ENCODE measurements at places on chromosomes 7 and 10. TPM values are rescaled to one million over a fixed set of nuclear protein-coding genes. Genes with fewer than 3 reads are reported as not detected.

DNA sequence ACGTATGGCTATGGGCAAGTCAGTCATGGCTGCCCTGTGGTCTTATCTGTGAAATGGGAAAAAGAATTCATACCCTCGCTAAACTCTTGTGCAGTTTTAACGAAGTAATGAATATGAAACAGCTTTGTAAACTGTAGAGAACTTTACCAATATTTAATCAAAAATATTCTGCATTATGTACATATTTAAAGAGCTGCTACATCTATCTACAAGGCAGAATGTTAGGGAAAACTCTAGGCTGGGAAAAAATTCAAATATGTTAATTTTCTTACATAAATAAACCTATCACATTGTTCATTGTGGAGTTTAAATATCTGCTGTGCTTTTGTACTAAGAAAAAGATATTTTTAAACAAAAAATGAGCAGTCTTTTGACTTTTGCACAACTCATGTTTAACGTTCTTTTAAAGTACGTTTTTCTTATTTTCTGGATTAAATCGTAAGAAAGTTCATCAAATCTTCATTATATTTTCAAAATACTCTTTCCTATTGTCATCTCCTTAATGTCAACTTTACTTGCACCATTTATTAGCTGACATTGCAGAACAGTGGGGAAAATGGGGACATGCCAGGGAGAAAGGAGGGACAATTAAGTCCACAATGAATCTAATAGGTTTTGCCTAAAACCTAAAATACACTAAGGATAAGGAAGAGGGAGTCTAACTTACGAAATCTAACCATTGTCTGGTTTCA lies 57.5 kb downstream of the ICA1 start:
- DNase-seq, result no peak

DNA sequence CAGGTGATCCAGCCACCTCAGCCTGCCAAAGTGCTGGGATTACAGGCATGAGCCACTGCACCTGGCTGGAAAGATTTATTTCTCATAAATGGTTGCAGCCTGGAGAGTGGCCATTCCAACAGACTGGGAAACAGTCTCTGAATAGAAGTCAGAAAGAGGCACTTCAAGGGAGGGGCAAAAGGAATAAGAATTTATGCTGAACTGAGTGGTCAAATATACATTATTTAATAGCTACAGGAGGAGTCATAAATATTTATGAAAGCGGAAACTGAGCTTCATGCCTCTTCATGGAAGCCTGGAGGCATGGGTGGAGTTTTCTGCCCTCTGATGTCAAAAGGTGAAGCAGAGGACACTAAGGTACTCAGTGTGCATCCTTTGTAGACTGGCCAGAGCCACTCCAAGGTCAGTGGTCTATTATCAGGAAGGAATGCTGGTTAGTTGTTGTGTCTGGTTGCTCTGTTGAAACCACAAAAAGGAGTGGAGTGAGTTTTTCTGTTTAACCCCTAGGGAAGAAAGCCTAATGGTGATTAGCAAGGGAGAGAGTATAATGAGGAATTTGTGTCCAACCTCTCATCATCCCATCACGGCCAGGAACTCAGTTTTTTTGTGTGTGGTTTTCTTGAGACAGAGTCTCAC lies 9.3 kb upstream of the NRBF2 start:
- DNase-seq, result no peak

LIPF gene
- total RNA-seq, result not detected

DNA sequence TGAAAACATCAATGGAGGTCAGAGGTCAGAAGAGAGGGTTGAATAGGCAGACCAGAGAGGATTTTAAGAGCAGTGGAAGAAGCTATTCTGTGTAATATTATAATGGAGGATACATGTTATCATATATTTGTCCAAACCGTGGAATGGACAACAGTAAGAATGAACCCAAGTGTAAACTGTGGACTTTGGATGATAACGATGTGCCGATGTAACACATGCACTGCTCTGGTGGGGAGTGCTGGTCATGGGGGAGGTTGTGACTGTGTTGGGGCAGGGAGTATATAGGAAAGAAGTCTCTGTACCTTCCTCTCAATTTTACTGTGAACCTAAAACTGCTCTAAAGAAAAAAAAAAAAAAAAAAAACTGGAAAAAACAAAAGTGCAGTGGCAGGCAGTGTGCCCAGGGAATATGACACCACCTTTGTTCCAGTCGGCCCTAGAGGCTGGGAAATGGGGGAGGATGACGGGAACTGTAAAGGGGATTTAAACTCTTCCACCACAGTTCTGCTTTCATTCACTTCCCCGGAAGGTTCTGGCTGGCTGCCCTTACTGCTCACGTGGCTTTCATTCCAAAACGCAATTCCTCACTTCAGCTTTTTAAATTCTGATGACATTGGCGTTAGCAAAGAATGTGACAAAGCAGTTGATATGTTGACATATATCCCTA lies 113.7 kb upstream of the ANKRD1 start:
- DNase-seq, result peak; percentile 54

CPXM2 gene
- 4.9 TPM for total RNA-seq

GRCh38 chr7:70432567-70433001 lies 699.4 kb upstream of the GALNT17 start:
- no peak for DNase-seq

PHYHIPL gene
- not detected for total RNA-seq

GLCCI1 gene
- total RNA-seq, result 6.0 TPM

DNA sequence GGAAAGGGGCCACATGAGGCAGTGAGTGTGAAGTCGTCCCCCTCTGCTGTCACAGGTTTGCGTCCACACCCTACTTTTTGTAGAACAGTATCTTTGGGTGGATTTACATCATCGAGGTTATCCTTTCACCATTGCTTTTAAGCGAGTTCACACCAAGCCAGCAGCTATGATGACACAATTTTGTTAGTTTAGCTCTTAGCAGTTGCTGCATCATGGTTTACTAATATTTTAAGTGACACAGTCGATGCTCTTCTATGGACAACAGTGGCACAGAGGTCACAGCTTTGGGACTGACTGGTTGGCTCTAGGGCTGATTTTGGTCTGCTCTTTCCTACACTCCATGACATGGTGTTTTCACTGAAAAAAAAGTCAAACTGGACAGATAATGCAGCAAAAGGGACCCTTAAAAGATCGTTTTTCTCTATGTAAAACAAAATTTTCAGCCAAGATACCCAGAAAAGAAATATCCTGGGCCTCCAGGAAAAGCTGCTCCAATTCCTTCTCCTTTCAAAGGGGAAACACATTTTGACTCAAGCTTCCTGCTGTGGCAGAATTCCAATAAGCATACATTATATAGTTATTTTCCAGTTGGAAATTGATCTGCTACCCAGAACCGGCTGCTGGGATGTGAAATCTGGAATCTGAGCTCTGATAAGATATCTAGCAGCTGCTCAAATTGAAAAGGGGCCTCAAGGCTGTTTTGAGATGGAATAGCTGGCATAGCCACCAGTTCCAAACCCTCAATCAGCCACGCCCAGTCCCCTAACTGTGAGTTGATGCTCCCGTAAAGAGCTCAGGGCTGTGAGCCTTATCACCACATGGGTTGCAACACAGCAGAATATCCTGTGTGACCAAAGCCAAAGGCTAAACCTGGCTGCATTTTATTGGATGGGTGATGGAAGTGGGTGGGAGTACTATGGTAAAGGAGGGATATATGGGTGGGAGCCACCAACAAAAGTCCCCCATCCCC lies 114.2 kb downstream of the SMURF1 start:
- DNase-seq, result no peak

BAIAP2L1 gene
- 11.1 TPM for total RNA-seq
